Left lobe of liver (tissue), 2 donors: ENCODE measurements at places on chromosomes 4 and X.

DNA sequence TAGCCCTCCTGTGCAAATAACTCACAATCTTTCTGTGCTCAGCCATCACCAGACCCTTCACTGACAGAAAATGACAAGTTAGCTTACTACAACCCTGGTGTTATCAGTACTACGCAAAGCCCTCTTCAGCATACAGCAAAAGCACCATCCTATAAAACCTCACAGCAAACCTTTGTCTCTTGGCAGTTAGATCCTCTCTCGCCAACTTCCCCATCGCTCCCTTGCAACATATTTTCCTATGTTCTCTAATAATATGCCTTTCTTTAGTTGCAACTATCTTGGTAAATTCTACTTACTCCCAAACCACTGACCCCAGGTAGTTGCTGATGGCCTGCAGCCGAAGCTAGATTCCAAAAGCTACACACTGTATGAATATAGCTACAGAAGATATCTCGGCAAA is 856.9 kb upstream of the FRG1 start:
- no peak for DNase-seq

- DNase-seq, result no peak
Observed at GRCh38 chrX:46376246-46376885, 168.9 kb downstream of the ZNF674 start.

- DNase-seq, result no peak
Observed at GRCh38 chr4:26529479-26529878, 39.2 kb upstream of the CCKAR start.

DNA sequence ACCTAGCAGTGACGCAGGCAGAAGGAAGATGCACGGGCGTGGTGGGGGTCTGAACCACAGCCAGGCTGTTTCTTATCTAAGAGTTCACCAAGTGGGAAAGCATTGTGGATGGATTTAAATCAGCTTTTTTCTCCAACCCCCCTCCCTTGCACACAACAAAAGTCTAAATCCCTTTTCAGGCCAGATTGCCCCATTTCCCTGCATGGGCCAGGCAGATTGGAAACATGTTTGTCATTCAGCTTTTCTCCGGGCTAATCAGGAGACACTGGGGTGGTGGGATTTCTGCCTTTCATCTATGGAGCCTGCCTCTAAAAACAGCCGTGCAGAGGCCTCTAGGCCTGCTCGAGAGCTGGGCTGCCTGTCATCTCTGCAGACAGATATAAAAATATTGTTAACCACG is 166.3 kb upstream of the LEF1 start:
- DNase-seq, result no peak

DNA sequence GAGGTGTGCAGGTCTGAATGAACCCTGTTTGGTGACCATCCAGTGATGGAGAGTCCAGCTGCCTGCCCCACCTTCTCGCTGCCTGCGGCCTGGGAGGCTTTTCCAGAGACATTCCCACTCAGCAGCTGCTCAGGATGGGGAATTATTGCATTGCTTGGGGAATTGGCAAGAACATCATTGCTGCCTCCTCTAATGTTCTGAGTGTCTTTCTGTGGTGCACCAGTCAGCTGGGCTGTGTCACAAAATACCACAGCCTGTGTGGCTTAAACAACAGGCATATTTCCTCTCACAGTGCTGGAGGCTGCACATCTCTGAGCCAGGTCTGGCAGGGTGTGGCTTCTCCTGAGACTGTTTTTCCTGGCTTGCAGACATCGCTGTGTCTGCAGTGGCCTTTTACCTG is 86.8 kb upstream of the AFAP1 start:
- no peak for DNase-seq

DNA sequence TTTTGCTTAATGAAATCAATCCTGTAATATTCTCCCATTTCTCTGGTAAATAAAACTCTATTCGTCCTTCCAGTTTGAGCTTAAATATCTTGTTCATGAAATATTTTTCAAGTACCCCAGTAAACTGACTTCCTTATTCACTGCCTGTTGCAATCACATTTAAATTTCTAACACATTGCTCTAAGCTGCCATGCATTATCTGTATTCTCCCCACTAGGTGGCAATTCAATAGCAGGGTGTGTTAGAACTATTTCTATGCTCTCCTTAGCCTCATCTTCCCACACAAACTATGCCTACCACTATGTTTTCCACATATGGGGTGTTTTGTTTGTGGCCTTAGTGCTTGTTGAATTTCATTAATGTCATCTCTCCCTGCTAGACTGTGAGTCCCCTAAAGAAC is 377.1 kb upstream of the HS3ST1 start:
- DNase-seq, result no peak

- DNase-seq, result no peak
Observed at GRCh38 chrX:37746951-37747350, 32.9 kb upstream of the CYBB start.

DNA sequence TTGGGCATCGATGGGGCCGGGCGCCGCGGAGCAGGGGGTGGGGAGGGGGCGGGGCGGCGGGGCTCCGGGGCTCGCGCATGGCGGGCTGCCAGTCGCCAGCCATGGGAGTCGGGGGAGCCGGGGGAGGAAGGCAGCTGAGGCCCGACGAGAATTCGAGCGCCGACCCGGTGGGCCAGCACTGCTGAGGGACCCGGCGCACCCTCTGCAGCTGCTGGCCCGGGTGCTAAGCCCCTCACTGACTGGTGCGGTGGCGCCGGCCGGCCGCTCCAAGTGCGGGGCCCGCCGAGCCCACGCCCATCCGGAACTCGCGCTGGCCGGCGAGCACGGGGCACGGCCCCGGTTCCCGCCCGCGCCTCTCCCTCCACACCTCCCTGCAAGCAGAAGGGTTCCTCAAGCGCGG is 49.4 kb downstream of the GSX2 start:
- no peak for DNase-seq

- DNase-seq, result no peak
Observed at GRCh38 chrX:153549231-153549630, 31.8 kb downstream of the ATP2B3 start.

- DNase-seq, result no peak
Observed at GRCh38 chr4:128916832-128917231, 107.3 kb downstream of the JADE1 start.

- no peak for DNase-seq
Observed at GRCh38 chr4:7788193-7788592, 151.5 kb downstream of the AFAP1 start.

DNA sequence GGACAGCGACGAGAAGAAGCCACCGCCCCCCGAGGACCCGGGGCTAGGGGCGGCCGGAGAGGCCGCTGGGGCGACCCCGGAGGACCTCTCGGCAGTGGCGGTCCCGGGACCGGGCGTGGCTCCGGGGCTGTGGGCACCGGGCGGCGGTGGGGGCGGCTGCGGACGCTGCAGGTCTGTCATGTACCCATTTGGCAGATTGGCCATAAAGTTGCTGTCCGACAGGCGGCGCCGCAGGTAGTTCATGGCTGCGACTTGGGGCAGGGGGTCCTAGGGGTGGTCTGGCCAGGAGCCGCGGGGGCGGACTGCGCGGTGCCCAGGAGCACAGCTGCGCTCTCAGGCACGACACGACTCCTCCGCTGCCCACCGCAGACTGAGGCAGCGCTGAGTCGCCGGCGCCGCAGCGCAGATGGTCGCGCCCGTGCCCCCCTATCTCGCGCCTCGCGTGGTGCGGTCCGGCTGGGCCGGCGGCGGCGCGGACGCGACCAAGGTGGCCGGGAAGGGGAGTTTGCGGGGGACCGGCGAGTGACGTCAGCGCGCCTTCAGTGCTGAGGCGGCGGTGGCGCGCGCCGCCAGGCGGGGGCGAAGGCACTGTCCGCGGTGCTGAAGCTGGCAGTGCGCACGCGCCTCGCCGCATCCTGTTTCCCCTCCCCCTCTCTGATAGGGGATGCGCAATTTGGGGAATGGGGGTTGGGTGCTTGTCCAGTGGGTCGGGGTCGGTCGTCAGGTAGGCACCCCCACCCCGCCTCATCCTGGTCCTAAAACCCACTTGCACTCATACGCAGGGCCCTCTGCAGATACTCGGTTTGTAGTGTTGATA is at the start of gene SYN1:
Gene SYN1 (minus strand): TSS at position 372 of the 817 bp plus-strand sequence. CDS start 129 bp downstream, at position 243.
- DNase-seq, result peak; percentile 64

GRCh38 chr4:154634058-154634457 is 21.6 kb upstream of the FGG start:
- no peak for DNase-seq

DNA sequence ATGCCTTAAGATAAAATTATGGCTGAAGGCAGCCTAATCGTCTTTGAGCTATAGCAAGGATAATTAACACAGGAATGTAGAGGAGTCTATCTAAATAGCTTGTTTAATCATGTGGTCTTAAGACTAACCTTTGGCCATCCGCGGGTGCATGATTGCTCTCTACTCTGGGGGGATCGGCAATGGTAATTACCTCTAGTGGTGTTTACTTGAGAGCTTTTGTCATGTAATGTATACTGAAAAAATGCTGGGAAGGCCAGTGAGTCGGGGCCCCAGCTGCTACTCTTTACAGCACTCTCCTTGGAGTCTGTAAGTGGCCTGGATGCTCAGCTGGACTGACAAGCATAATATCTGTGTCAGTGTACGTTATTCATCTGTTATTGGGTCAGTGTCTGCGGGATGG is 65.5 kb upstream of the GNPDA2 start:
- DNase-seq, result no peak

DNA sequence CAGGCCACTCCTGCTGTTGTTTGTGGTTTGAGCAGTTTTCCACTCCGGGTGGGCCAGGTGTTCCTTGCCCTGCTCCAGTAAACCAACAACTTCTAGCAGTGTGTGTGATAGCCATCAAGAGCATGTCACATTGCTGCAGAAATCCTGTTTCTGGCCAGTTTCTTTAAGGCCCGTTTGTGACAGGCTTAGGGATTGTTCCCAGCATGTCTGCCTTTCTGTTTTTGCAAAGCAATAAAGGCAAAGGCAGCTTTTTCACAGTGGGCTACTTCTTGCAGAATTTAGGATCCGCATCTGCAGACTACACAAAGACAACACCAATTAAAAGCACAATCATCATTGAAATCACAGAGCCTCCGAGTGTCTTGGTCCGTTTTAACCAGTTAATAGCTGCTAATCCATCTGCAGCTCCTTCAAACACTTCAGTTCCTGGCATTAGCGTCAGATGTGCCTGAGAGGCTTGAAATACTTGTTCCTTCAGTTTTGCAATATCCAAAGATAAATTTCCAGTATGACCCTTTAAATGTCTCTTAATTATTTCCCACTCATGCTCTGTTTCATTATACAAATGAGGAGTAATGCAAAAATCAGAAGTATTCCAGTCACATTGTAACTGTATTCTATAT is 65.1 kb downstream of the ADAM29 start:
- DNase-seq, result no peak

- DNase-seq, result no peak
Observed at GRCh38 chrX:115372152-115372551, 82.6 kb downstream of the LUZP4 start.

DNA sequence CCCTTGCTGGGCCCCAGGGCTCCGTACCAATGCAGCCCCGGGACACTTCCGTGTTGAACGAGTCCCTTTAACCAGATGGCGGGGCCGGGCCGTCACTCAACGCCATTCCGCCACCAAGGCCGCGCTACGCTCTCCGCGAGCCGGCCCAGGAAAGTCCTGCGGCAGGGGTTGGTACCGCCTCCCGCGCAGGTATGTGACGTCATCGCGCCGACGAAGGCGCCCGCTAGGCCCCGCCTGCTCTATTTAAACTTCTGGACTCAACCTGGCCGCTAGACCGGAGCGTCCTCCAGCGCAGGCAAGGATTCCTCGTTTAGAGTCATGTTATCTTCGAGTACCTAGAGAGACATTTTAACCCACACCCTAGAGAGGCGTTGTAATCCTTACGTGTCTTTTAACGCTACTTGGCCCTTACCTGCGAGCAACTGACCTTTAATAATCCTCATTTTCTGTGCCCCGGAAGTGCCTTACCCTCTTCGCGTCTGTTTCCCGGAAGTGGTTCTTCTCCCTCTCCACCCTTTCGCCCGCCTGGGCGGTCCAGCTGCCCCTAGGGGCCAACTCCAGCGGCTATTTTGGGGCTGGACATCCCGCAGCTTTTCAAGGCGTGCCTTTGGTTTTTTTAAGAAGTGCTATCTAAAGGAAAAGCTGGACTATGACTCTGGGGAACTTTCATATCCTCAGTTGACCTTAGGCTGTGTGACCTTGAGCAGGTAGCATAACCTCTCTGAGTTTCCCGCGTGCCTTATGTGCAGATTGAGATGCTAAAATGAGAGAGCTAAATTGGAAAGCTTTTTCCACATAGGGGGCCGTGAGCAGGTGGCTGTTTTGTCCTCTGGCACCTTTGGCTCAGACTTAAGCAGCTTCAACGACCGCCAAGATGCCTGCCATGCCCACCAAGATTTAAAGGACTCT is at the start of gene PNPLA4:
Gene PNPLA4 (minus strand): TSS at position 155 of the 909 bp plus-strand sequence. CDS start 1,294 bp downstream, outside the sequence.
- peak; percentile 87 for DNase-seq

- no peak for DNase-seq
Observed at GRCh38 chr4:110229266-110229665, 30.9 kb upstream of the ELOVL6 start.

DNA sequence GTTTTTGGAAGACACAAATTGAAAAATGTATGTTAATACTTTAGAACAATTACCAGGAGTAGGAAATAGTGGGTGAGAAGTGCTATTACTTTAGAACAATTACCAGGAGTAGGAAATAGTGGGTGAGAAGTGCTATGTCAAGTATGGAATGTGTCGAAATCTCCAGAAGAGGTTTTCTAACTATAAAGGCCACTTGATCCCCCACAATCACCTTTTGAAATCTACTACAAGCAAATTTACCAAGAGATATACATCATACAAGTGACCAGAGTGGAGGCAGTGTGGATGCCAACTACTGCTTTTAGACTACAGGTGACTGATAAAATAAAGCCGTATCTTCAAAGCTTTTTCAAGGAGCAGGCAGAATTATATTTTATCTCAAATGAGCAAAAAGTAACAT is 43.1 kb downstream of the MAB21L2 start:
- no peak for DNase-seq

GRCh38 chrX:1026263-1027015 is 186.0 kb downstream of the CRLF2 start:
- DNase-seq, result no peak

DNA sequence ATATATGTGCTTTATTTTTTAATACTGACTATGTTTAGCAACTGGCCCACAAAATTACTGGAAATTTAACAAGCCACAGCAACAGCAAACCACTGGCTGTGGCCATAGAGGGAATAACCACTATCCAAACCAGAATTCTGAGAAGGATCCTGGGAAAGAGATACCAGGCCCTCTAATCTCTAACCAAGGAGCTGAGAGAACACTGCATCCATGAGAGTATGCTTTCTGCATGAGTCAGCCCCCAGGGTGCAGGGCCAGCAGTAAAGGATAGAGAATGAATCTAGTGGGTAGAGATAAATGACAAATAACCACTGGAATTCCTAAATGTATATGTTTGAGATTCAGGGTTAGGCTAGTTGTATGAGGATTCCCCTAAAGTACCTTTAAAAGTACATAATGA is 221.8 kb downstream of the KIT start:
- DNase-seq, result no peak

GRCh38 chr4:82900066-82900410 is 497 bp upstream of the THAP9 start:
- DNase-seq, result no peak

DNA sequence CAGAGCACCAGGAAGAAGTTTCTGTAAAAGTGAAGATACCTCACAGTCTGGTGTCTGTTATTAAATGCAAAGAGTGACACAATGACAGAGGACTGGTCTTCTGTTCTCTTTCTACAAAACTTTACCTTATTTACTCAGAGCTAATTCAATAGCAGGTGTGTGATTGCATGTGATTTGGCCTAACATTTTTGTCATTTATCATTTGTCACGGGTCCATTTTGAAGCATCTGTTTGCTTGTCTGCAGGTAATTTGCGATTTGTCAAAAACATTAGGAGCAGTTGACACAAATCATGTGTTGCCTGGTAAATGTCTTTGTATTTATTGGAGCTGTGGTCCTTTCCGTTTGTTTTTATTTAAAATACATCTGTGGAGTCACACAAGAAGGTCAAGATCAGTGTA is 1232.4 kb downstream of the STIM2 start:
- no peak for DNase-seq

GRCh38 chr4:150235808-150236271 is 157.6 kb downstream of the DCLK2 start:
- no peak for DNase-seq
